ENCODE measurements at places on chromosomes 11 and 22. TPM values are rescaled to one million over a fixed set of nuclear protein-coding genes. Genes with fewer than 3 reads are reported as not detected.

TMPRSS13 gene
- 6.8 TPM for total RNA-seq

CTSF gene
- total RNA-seq = 14.9 TPM

SLC22A6 gene
- not detected for total RNA-seq

RTN4RL2 gene
- total RNA-seq = under 0.01 TPM

LMO2 gene
- 0.93 TPM for total RNA-seq

C11orf86 gene
- total RNA-seq = not detected

CBLIF gene
- not detected for total RNA-seq

PANX3 gene
- not detected for total RNA-seq

OR2AG2 gene
- under 0.01 TPM for total RNA-seq

DDX25 gene
- under 0.01 TPM for total RNA-seq

MYBPC3 gene
- total RNA-seq = not detected

ANO5 gene
- total RNA-seq = not detected

NELL1 gene
- total RNA-seq = not detected

TST gene
- total RNA-seq = 32.5 TPM

SGSM1 gene
- 0.07 TPM for total RNA-seq

FZD4 gene
- 0.34 TPM for total RNA-seq

PGA5 gene
- not detected for total RNA-seq

BATF2 gene
- 0.34 TPM for total RNA-seq

C11orf52 gene
- total RNA-seq = 1.0 TPM

EHF gene
- total RNA-seq = 478 TPM

MYEOV gene
- total RNA-seq = under 0.01 TPM

ZNF280B gene
- 0.64 TPM for total RNA-seq

CDCA5 gene
- under 0.01 TPM for total RNA-seq

BUD13 gene
- total RNA-seq = 14.7 TPM

RAB38 gene
- 229 TPM for total RNA-seq

SERPINH1 gene
- total RNA-seq = 71.4 TPM

MAP6 gene
- total RNA-seq = 0.50 TPM

UPK2 gene
- 0.34 TPM for total RNA-seq

HPX gene
- total RNA-seq = 1.00 TPM

TRIM66 gene
- 9.0 TPM for total RNA-seq

SMPD1 gene
- 4.9 TPM for total RNA-seq

ENTHD1 gene
- not detected for total RNA-seq

PYGM gene
- 0.34 TPM for total RNA-seq

RIMBP3C gene
- not detected for total RNA-seq

SPTBN2 gene
- 130 TPM for total RNA-seq

POTEH gene
- total RNA-seq = not detected

CEND1 gene
- total RNA-seq = not detected

KCNJ11 gene
- total RNA-seq = 0.36 TPM

SLN gene
- not detected for total RNA-seq

GRAP2 gene
- total RNA-seq = not detected

GLYAT gene
- total RNA-seq = not detected

OR5B21 gene
- not detected for total RNA-seq

CRYBA4 gene
- not detected for total RNA-seq

PVALB gene
- not detected for total RNA-seq

SCGB1C1 gene
- total RNA-seq = not detected

Data from nasal cavity respiratory epithelium epithelial cell of viscerocranial mucosa (primary cell).